ENCODE measurements at places on chromosomes 13 and 19. TPM values are rescaled to one million over a fixed set of nuclear protein-coding genes. Genes with fewer than 3 reads are reported as not detected.

GRCh38 chr13:24877531-24877930 is 113.6 kb downstream of the RNF17 start:
- DNase-seq: no peak

DNA sequence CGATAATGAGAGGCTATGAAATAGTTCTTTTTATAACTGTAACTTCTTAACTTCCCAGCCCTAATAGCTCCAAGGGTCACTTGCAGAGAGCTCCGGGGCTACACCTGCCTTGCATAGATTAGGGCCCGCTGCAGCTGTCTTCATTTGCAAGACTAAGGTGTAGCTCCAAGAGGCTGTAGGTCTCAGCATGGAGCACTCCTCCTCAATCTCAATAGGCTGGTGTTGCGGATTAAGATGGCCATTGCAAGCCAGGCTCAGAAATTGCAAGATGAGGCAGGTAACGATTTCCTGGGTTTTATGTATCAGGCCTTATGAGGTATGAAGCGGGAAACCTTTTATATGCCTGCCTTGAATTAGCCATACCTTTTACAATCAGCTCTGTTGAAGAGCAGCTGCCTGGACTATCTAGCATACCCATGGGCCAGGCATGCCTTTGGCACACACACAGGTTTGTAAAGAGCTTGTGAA is 185.7 kb downstream of the TM9SF2 start:
- DNase-seq: no peak

- peak; percentile 53 for DNase-seq
Observed at GRCh38 chr19:39341129-39341718, 997 bp upstream of the SAMD4B start.

DNA sequence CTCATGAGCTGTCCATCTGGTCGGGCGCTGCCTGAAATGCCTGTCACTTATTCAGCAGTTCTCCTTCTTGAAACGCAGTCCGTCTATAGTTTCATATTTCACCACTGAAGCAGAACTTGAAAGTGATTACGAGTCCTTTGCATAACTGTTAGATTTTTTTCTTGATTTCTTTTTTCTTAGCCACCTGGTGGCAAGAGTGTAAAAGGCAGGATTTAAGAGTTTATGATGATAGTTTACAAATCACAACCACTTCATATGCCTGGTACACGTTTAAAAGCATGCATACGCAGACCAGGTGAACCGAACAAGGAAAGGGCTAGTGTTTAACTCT is 45.8 kb downstream of the GGACT start:
- DNase-seq: no peak

GRCh38 chr19:41144403-41144802 is 30.2 kb downstream of the CYP2F1 start:
- DNase-seq: no peak

GRCh38 chr13:112184261-112184660 is 117.3 kb downstream of the SOX1 start:
- DNase-seq: no peak

- no peak for DNase-seq
Observed at GRCh38 chr13:89755729-89756492, 1591.6 kb upstream of the MIR17HG start.

DNA sequence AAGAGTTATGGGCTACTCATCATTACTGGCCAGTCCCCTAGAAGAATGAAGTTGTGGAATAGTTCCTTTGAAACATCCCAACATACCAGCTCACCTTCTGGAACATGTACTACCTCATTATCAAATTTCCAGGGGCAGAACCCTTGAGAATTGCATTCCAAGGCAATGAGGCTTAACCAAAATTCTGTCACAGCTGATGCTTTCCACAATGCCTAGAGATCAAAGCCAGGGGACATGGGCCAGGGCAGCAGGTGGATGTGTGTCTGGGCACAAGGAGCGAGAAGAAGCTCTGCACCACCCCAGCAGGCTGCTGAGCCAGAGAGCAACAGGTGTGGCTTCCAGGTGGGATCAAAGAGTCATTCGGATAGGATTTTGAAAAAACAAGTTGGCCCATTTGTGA is 362.1 kb downstream of the EFNB2 start:
- no peak for DNase-seq

DNA sequence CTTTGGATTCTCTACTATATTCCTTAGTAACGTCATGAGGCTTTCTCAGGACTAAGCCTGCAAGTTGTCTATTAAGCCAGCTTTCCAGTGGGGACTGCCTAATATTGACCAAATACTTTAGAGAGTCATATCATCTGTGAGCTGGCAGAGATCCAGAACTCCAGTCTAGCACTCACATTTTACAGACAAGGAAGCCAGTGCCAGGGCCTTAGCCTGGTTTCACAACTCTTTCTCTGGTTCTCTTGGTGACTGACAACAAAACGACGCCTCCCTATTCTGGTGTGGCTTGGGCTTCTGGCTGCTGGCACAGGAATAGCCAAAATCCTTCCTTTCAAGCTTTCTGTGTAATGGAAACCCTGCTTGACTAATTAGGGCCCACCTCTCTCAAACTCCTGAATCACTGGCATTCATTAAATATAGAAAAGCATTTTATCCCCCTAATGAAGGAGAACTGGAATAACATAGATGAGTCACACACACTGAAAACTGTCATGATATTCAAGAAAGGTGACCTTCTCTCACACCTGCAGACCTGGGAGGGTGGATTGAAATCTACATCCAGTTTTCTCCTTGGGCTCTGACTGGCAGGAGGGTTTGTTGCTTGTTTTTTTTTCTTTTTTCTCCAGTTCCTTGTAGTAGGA is 75.2 kb upstream of the UBL3 start:
- no peak for DNase-seq

DNA sequence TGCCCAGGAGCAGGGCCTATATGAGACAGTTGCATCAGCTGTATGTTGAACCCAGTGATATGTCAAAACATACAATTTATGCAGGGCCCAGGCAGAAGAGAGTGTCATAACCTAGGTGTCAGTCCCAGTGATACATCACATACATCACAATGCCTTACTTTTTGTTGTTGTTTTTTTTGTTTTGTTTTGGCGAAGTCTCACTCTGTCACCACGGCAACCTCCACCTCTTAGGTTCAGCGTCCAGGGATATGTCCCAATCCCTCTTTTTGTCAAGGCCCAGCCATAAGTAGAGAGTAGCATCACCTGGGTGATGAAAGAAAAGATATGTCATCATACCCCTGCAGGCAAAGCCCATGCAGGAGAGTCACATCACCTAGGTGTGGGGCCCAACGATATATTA is 56.8 kb upstream of the ZNF730 start:
- no peak for DNase-seq

GRCh38 chr19:18742838-18743783 is 48.0 kb downstream of the COMP start:
- no peak for DNase-seq

DNA sequence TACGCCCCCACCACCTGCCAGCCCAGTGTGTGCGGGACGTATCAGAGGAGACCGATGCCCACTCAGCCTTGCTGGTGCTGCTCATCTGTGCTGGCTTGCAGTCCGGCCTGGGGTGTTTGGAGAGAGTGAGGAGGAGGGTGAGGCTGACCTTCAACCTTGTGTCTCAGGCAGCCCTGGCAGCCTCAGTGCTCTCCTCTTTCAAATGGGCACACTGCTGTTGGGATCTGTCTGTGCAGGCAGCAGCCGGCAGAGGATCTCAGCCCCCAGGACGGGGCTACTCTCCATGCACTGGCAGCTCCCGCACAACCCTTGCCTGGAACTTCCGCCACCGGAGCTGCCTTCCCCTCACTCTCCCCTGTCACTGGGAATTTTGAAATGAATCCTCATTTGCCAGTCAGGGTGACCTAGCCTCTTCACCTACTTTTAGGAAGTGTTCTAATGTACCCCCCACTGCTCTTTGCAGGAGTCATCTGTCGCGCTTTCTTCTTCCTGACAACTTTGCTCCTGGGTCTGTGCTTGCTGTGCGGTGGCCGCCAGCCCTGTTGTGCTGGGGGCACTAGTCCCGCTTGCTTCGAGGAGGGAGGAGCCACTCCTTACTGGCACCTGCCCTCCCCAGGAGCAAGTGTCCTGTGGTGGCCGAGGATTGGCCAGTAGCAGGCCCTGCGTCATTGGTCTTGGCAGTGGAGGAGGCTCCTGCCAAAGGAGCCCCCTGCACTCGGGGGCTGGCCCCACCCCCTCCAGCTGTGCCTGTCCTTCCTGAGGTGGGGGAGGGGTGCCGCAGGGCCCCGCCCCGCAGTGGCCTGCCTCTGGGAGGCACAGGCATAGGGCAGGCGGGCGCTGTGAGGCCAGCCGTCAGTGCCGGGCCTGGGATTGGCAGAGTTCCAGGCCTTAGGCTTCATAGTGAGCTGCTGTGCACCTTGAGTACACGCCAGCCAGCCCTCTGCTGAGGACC is 53.4 kb downstream of the TSSK6 start:
- DNase-seq: peak; percentile 63

DNA sequence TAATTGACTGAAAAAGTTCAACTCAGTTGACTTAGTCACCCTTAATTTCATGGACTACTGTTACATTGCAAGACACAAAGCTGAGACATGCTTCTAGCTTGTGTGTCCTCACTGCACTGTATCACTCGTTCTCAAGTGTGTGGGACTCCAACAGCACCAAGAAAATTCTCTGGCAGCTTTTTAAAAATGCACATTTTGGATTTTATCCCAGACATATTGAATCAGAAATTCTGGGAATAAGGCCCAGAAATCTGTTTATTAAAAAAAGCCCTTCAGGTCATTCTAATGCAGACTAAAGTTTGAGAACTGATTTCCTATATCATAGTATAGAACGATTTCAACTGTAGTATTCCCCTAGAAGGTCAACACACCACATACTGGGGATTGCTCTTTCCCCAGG is 1485.3 kb downstream of the PCDH9 start:
- no peak for DNase-seq

GRCh38 chr13:64640002-64640401 is 2590.1 kb downstream of the PCDH9 start:
- no peak for DNase-seq

- no peak for DNase-seq
Observed at GRCh38 chr19:4504891-4505569, 13.3 kb downstream of the PLIN4 start.

- DNase-seq: no peak
Observed at GRCh38 chr13:39781381-39781780, 125.9 kb downstream of the COG6 start.

- DNase-seq: no peak
Observed at GRCh38 chr13:46587807-46588418, 34.9 kb downstream of the LRCH1 start.

- DNase-seq: no peak
Observed at GRCh38 chr13:92547266-92547665, 679.3 kb upstream of the GPC6 start.

GRCh38 chr13:33109801-33110200 is 93.6 kb downstream of the KL start:
- no peak for DNase-seq

The ZNF507 gene
- 33.6 TPM for total RNA-seq

The ZNF135 gene
- 12.5 TPM for total RNA-seq

The LILRA1 gene
- not detected for total RNA-seq

The EDNRB gene
- 3.0 TPM for total RNA-seq

The SKA3 gene
- 13.7 TPM for total RNA-seq

The CLC gene
- not detected for total RNA-seq

The COX7A1 gene
- not detected for total RNA-seq

The KLK13 gene
- total RNA-seq: 0.43 TPM

The SIAH3 gene
- 0.51 TPM for total RNA-seq
